ENCODE measurements at places on chromosomes 4 and X.

DNA sequence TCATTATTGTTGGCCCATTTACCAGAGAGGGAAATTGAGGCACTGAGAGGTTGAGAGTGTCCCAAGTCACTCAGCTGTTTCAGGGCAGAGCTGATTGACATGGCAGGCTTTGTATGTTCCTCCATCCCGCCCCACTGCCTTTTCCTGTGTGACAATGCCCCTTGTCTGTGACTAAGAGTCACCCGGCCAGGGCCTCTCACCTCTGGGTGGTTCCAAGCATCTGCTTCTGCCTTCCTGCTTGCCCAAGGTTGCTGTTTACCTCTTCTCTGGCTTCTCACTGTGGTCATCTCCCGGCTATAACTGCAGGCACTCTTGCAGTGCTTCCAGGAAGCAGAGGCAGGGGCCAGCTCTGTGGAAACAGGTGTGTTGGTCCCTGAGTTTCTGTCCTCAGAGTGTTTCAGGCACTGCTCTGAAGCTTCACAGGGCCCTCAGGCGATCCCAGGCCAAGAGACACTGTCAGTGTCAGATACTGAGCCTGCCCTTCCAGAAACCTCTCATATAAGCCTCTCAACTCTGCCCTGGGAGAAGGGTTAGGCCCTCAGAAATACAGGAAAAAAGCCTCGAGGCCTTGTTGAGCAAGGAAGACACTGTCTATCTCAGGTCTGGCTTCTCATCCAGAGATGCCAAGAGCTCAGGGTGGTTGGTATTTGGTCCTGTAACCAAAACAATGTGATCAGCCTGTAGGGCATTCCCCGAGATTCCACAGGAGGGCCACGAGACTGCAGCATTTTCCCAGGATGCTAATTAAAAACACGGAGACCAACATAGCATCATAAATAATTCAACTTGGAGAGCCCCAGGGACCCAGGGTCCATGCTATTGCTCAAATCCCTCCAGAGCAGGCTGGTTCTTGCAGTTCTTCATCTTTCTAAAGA is 42.0 kb upstream of the PROM1 start:
- DNase-seq, result no peak

DNA sequence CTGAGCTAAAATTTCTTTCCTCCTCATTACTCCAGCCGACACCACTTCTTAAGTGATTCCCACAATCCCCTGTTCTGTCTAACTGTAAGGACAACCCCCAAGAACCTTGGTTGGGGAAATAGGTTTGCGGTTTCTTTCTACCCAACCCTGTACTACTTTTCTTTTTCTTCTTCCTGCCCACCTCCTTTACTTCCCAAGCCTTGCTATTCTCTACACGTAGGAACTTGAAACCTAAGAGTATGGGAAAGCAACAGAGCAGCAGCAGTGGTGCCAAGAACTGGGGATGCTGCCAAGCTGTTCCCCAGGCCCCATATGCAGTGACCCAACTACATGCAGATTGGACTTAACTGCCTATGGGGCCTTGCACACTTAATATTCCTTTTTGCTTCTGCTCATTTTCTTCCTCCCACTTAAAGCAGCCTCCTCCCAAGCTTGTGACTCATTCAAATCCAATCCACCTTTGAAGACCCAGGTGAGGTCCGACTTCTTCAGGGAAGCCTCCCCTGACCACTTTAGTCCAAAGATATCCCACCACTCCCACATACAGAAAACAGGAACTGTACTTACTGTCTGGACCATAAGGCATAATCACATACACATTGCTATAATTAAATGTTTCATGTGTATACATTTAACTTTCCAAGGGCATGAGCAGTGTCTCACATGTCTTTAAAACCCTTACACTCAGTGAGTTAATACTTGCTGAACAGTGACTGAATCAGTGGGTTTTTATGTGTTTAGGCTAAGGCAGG is 1.7 kb downstream of the FAM120C start:
- no peak for DNase-seq

- DNase-seq, result no peak
These were observed 7.6 kb downstream of the MAMLD1 start for GRCh38 chrX:150370589-150371312.

- DNase-seq, result no peak
These were observed 1084.1 kb downstream of the FAM133A start for GRCh38 chrX:94758130-94758529.

DNA sequence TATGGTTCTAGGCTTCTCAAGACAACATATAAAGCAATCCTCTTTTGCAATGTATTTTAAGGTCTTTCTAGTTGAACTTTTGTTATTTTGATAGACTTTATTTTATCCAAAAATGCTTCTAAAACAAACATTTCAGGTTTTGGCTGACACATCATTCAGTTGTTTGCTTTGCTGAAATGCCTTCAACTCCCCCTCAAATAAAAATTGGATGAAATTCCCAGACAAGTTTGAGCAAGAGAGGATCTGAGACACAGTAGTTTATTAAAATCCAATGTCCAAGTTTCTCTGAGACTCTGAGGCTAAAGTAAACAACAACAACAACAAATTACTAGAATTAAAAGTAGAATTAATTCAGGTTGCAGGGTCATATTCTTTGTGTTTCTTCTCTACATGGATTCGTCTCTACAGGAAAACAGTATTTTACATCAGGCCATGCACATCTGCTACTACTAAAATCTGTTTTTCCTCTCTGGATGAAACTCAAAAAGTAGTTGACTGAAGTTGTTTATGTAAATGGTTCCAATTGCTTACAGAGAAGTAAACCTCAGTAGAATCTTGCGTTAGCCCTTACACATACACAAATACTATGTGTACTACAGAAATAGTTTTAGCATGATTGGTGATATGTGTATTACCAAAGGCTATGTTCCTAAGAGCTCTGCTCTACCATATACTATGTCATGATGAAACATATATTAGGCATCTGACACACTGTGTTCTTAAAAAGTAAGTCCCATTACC is 64.9 kb downstream of the PRSS12 start:
- no peak for DNase-seq

GRCh38 chrX:150270622-150271021 is 92.5 kb upstream of the MAMLD1 start:
- no peak for DNase-seq

- no peak for DNase-seq
These were observed 115.1 kb upstream of the PNPLA4 start for GRCh38 chrX:8042304-8042703.

DNA sequence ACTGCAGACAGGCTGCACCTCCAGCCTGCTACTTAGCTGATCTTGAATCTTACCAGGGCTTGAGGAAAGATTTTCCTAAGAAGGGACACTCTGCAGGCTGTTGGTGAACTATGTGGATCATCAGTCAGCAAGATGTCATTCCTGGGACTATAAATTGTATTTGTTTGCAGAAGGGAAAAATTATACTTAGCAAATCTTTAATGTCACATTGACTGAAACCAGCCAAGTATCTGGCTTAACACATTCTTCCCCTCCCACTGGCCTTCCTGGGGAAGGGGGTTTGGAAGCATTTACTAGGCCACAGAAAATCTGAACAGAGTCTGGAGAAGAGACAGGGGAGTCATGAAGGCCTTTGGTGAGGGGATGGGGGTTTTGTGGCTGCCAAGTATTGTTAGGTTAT is 156.7 kb upstream of the EOLA2 start:
- DNase-seq, result no peak

GRCh38 chr4:8318509-8318908 is 49.0 kb downstream of the HTRA3 start:
- no peak for DNase-seq

- peak; percentile 5 for DNase-seq
These were observed 325.5 kb upstream of the F9 start for GRCh38 chrX:139204898-139205667.

GRCh38 chr4:140423106-140423505 is 4.3 kb downstream of the CLGN start:
- no peak for DNase-seq

DNA sequence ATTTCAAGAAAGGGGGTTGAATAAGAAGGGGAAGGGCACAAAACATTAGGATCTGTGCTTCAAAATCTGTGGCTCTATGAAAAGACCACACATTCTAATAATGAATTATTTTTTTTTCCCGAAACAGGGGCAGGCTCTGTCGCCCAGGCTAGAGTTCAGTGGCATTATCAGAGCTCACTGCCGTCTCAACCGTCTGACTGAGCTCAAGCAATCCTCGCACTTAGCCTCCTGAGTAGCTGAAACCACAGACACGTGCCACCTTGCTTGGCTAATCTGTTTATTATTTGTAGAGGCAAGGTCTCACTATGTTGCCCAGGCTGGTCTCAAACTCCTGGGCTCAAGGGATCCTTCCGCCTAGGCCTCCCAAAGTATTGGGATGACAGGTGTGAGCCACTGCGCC is 33.4 kb downstream of the ACSL1 start:
- no peak for DNase-seq

Measured in NCI-H524 (cell line).